ENCODE measurements at places on chromosomes 6 and 20.

DNA sequence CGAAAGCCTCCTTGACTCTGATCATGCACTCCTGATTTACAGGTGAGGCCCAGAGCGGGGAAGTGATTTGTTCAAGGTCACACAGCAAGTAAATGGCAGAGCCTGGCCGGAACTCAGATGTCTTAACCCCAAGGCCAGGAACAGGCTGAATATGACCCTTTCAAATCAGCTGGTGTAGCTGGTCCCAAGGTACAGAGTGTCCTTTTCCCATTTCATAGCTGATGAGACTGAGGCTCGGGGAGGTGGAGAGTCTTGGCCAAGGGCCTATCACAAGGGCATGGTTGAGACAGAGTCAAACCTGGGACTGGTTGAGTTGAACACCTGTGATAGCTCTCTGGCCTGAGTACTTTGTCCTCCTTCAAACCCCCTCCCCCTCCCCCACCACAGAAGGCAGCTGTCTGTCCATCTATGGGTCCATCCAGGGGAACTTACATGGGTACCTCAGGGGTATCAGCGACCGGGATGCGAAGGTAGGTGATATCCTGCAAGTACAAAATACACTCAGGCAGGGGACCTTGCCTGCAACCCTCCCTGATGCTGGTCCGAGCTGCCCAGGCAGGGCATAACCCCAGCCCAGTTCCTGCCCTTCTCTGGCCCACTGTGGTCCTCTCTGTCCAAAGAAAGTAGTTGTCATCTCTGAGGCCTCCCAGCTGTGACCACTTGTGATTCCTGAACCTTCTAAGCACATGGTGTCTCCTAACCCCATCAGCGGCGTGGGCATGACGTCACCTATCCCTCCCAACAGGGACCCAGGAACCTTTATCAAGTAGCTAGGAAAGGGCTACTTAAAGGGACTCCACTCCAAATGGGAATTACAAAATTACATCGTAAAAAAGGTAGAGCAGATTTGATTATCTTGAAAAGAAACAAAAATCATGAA is 5.6 kb downstream of the DUSP15 start:
- H3K4me1 ChIP-seq = peaks cover 7% of the 10 kb centered on the region
- DNase-seq = no peak
- no peak overlapping the region for H3K27ac ChIP-seq
- no peaks in the 10 kb centered on the region for H3K36me3 ChIP-seq

DNA sequence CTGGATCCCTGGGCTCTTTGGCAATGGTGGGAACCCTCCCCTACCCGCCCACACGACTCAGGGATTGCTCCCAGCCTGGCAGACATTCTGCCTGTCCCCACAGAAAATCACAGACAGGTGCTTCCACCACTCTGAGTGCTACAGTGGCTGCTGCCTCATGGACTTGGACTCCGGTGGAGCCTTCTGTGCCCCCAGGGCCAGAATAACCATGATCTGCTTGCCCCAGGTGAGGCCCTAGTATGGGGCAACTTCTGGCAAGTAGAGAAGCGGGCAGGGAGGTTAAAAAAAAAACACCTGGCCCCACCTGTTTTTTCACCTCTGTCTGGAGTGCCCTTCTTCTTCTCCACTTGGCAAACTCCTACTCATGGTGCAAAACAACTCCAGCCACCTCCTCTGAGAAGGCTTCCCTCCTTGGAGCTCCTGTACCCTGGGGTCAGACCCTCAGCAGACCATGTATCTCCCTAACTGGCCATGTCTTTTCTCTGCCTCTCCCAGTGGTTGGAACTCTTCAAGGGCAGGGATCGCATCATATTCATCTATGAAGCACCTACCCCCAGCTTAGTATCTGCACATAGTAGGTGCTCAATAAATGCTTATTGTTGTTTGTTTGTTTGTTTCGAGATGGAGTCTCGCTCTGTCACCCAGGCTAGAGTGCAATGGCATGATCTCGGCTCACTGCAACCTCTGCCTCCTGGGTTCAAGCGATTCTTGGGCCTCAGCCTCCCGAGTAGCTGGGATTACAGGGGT is 1.1 kb downstream of the CLPSL2 start:
- H3K36me3 ChIP-seq = no peaks in the 10 kb centered on the region
- H3K27ac ChIP-seq = no peak overlapping the region
- H3K4me3 ChIP-seq = no peak overlapping the region
- H3K27me3 ChIP-seq = no peaks in the 10 kb centered on the region
- DNase-seq = no peak

- H3K27me3 ChIP-seq = no peaks in the 10 kb centered on the region
- no peaks in the 10 kb centered on the region for H3K4me1 ChIP-seq
- peaks cover 10% of the 10 kb centered on the region for H3K36me3 ChIP-seq
- no peak overlapping the region for H3K27ac ChIP-seq
Measured at GRCh38 chr6:151372164-151372563, 19.2 kb downstream of the ZBTB2 start.

- no peaks in the 10 kb centered on the region for H3K4me1 ChIP-seq
- H3K4me3 ChIP-seq = no peak overlapping the region
- H3K27me3 ChIP-seq = no peaks in the 10 kb centered on the region
- no peaks in the 10 kb centered on the region for H3K36me3 ChIP-seq
- H3K27ac ChIP-seq = no peak overlapping the region
- DNase-seq = no peak
Measured at GRCh38 chr6:19413323-19413722, 423.8 kb upstream of the ID4 start.

DNA sequence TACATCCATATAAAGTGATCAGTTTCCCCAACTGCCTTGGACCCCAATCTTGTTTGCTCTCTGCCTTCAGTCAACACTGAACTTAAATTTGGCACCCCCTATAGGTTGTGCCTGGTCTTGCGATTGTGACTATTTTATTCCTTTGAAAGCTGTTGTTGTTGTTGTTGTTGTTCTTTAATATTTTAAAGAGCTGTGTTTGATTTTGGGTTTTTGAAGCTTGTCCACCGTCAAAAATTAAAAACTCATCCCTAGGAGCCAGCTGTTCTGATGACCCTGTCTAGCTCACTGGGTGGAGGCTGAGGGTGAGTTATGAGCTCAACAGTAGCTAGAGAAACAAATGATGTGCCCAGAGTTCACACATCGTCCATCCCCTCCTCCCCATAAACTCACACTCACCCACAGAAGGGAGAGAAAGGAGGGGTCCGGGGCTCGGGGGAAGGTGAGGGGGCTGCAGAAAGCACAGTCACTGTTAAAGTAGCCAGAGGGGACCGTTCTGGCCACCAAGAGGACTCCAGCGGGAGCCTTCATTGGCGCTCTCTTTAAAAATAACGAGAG is 4.0 kb downstream of the SIM1 start:
- H3K27me3 ChIP-seq = peaks cover 97% of the 10 kb centered on the region
- no peak overlapping the region for H3K4me3 ChIP-seq
- H3K4me1 ChIP-seq = peaks cover 4% of the 10 kb centered on the region
- no peak overlapping the region for H3K27ac ChIP-seq
